Bone marrow (tissue), 2 donors: ENCODE measurements at places on chromosomes 16 and 17.

DNA sequence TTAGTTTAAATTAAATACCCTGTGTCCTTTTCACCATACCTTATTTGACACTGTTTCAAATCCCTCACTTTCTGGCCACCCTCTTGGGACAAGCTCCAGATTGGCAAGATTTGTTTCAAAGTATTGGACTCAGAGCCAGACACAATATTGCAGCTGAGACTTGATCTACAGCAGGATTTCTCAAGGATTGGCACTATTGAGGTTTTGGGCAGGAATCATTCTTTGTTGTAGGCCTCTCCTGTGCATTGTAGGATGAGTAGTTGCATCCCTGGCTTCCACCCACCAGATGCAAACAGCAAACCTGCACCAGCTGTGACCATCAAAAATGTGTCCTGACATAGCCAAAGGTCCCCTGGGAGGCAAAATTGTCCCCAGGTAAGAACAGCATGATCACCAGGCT, 181.2 kb downstream of the CHD9NB start:
- no peak for DNase-seq

DNA sequence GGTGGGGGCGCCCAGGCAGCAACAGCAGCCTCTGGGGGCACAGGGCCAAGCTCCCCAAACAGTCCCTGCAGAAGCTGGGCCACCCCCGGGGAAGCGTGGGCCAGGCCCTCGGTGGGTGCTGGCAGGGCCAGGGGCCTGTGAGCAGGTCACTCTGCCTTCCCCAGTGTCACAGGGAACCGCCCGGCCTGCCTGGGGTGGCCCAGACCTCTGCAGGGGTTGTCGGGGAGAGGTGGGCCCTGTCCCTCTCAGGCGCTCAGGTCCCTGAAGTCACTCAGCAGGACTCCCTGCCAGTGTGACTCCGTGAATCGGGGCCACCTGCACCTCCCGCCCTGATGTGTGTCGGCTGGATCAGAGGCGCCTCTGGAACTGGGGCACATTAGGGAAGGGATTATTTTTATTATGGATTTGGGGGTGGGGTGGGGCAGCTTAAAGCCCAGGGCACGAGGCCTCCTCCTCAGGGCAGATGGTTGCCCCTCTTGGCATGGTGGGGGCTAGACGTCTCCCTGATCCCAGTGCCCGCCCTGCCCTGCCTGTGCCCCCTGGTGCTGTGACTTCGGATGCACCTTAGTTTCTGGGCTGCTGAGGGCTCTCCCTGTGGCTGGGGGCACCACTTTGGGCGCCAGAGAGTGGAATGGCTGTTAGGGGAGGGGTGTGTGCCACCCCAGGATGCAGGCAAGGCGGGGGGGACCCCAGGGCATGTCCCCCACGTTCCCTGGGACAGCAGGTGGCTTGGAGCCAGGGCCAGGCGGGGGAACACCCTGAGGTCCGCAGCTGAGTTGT, 1.2 kb upstream of the GNG13 start:
- no peak for DNase-seq

DNA sequence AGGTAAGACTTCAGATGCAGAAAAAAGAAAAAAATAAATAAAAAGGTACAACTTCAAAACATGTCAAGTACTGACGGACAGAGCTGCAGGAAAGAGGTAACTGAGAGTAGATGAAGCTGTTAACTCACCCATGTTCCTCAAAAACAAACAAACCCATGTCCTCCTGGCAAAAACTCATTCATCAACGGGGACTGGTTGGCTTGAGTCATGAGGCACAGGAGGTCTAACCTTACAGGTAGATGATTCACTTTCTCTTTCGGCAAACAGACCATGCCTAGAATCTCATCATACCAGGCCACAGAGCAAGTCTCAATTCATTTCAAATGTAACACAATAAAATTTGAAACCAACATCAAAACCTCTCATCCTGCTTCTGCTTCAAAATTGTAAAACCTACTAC, 12.3 kb upstream of the FASN start:
- DNase-seq: no peak

GRCh38 chr17:78120971-78121800, 7.4 kb downstream of the TMC6 start:
- no peak for DNase-seq

DNA sequence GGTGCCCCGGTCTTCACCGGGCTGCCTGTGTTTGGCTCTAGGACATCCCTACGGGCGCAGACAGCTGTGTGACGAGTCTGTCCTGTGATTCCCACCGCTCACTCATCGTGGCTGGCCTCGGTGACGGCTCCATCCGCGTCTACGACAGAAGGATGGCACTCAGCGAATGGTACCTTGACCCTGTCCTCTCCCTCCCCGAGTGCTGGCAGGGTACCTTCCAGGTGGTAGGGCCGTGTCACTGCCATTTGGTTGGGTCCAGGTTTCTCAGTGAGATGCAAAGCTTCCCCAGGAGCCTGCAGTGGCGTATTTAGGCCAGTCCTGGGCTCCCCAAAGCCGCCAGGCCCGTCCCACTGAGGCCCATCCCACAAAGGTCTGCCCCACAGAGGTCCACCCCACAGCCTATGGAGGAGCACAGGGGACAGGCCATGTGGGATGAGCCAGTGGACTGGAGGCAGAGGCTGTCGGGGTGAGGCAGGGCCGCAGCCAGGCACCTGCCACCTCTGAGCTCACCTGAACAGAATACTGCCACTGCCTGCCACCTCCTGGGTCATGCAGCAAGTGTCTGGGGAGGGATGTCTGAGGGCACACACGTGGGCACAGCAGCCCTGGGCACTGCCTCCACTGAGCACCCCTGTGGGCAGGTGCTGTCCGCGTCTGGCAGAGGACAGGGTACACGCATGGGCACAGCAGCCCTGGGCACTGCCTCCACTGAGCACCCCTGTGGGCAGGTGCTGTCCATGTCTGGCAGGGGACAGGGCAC, 31.4 kb upstream of the CHMP6 start:
- DNase-seq: no peak

- no peak for DNase-seq
These were observed 169.0 kb upstream of the IRX6 start for GRCh38 chr16:55154956-55155355.

DNA sequence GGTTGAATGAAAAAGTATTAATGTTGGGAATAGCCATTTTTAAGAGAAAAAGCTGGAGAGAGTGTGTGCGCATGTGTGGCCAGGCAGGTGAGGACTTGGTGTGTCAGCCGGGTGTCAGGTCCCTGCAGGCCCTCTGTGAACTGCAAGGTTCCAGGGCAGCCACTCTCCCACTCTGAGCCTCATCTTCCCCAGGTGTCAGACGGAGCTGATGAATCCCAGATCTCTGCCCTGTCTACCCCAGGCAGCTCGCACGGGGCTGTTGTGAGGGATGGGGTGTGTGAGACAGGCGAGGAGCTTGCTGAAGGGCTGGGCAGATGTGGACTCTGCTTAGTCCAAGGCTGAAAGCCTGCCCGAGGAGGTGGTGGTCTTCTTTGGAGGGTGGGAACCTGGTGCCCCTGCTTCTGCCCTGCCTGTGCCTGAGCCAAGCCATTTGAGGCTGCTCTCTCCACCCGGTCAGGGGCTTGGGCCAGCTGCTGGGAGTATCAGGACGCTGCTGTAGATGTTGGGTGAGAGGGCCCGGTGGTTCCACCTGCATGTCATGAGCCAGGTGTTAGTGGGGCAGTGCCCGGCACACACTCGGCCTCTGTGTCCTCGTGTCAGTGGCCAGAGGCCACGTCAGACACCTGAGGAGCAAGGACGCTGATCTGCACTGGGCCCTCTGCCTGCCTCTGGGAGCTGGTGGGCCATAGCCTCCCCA, 122.4 kb downstream of the RAB11FIP4 start:
- no peak for DNase-seq

DNA sequence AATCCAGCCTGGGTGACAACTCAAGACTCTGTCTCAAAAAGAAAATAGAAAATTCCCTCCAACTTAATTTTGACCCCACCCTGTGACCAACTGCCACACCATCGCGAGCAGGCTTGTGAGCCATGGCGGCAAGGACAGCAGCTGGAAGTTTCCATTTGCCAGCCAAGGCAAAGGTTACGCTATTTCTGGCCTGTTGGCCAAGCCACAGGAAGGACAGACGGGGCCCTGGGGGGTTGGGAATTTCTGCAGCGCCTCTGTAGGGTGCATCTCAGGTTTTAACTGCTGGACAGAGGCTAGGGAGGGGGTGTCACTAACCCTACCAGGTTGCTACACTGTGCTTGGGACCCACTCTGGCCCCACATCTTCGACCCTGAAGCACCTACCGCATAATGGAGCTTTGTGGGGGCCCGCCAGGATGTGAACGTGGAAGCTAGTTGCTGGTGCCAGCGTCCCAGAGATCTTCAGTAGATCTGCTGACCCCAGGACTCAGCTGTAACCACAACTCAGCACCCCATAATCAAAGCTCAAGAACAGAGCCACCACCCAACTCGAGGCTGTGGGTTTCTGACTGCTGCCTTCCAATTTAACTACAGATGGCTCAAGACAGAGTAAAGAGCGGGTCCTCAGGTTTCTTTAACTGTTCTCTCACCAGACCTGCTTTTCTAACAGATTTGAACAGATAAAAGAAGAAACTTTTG, 10.9 kb downstream of the KIFC3 start:
- DNase-seq: no peak

DNA sequence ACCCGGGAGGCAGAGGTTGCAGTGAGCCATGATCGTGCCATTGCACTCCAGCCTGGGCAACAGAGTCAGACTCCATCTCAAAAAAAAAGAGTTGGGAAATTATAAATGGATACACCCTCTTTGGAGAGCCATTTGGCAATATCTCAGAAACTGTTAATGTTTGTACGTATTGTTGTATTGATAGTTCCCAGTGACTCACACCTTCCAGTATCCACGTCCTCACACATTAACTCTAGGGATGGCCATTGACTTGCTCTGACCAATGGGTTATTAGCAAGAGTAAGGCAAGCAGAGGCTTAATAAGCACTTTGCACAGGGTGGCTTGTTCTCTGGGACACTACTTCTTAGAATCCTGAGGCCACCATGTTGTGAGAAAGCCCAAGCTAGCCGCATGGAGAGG, 107.6 kb upstream of the LHX1 start:
- no peak for DNase-seq

DNA sequence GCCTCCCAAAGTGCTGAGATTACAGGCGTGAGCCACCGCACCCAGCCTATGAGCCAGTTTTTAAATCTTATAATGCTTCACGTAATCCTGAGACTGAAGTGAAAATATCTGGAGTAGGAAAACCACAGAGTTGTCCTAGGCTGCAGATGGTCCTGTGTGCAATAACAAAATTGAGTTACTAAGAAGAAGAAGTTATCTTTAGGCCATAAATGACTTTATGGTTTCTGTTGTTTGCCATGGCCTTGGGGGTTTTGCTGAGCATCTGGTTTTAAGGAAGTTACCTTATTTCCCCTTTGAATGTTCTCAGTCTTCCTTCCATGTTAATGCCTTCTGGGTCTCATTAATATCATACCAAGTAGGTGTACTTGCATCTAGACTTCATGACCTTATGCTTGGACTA, 16.5 kb downstream of the NMT1 start:
- peak; percentile 77 for DNase-seq

GRCh38 chr16:49528060-49528865, 154.7 kb downstream of the C16orf78 start:
- DNase-seq: no peak
